Gastroesophageal sphincter (tissue), 4 donors: ENCODE measurements at places on chromosomes 5 and 9.

GRCh38 chr9:110206389-110206788 is 1.6 kb downstream of the C9orf152 start:
- no peak for ATAC-seq

DNA sequence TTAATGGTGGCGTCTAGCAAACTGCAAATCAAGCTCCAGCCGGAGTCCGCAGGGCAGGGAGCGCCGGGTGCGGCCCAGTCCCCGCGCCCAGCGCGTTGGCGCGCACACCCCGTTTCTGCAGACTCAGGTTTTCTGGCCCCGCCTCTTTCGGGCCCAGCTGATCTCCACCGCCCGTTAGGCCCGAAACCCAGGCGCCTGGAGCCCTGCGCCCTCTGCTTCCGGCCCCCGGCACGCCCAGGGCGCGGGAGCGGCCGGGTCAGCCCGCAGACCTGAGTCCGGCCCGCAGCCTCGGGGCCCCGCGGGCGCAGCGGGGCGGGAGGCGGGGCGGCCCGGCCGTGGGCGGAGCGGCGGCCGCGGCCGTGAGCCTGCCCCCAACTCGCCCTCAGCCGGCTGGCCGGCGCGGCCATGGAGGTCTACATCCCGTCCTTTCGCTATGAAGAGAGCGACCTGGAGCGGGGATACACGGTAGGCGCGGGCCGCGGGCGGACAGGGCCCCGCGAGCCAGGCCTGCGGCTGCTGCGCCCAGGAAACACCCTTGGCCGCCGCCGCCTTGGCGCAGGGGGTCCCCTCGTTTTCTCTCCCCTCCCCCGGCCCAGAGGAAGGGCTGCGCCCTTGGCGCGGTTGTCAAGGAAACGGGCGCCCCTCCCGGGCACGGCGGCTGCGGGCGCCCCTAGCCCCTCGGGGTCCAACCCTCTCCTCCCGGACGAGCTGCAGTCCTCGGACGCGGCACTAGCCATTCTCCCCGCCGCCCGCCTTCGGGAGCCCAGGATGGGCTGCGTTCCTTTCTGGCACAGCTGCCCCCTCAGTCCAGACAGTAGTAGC is at the start of gene SNX24:
Gene SNX24 (plus strand): TSS at position 385 of the 822 bp plus-strand sequence. CDS start 21 bp downstream, at position 406.
- ATAC-seq, result peak; percentile 90

DNA sequence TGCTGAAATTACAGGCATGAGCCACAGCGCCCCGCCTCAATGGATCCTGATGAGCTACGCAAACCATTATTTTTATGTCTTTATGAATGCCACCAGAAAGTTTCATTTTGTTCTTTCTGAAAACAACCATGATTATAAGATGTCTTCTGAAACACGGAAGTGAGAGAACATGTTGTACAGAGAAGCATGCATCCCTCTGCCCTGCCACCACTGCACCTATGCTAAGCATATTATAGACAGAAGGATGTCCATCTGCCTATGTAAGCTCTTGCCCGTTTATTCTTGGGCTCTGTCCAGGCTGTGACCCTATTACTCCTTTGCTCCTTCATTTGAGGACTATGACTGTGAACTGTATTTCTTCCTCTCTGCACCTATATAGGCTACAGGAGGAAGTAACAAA is 74.3 kb downstream of the GRAMD2B start:
- no peak for ATAC-seq

DNA sequence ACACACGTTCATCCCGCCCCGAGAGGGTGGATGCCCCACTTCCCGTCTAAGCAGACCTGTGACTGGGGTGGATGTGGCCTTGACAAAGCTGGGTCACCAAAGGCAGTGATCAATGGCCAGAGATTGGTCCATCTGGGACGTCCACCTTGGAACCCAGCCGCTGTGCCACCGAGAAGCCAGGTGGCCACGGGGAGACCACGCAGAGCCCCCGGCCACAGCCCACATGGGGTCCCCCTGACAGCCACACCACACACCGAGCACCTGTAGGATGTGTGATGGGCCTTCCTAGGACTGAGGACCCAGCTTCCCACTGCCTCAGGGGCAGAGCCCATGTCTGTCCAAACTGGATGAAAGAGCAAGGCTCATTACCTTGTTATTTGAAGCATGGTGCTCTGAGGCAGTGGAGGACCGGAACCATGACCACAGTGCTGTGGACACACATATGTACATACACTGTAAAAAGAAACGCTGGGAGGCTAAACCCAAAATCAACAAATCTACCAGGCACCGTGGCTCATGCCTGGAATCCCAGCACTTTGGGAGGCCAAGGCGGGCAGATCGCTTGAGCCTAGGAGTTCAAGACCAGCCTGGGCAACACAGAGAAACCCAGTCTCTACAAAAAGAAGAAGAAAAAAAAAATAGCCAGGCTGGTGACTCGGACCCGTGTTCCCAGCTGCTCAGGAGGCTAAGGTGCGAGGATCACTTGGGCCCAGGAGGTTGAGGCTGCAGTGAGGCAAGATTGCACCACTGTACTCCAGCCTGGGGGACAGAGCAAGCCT is 50.1 kb downstream of the MRPL36 start:
- no peak for ATAC-seq
